ENCODE measurements at places on chromosomes 7 and 10. TPM values are rescaled to one million over a fixed set of nuclear protein-coding genes. Genes with fewer than 3 reads are reported as not detected.

MARVELD1 gene
- total RNA-seq, result 12.9 TPM

TFR2 gene
- total RNA-seq, result not detected

CLDN4 gene
- total RNA-seq, result not detected

AOAH gene
- total RNA-seq, result 1.1 TPM

RBP4 gene
- not detected for total RNA-seq

TMEM176B gene
- total RNA-seq, result not detected

All from epithelial cell of umbilical artery (primary cell).